Glomerular endothelial cell (primary cell): ENCODE measurements at places on chromosomes 4 and X. TPM values are rescaled to one million over a fixed set of nuclear protein-coding genes. Genes with fewer than 3 reads are reported as not detected.

The RIBC1 gene
- 2.3 TPM in 1 of 2 replicates, not detected in the other for total RNA-seq

The ADH1C gene
- not detected in 2 replicates for total RNA-seq

The GSX2 gene
- total RNA-seq = not detected in 2 replicates

The MTMR8 gene
- 0.10 and 0.82 TPM in 2 replicates for total RNA-seq

The SOWAHB gene
- 0.82 TPM in 1 of 2 replicates, not detected in the other for total RNA-seq

The HSFX3 gene
- total RNA-seq = not detected in 2 replicates

The CYSLTR1 gene
- 0.19 and 0.64 TPM in 2 replicates for total RNA-seq

The HS6ST2 gene
- 0.78 and 0.82 TPM in 2 replicates for total RNA-seq

The GAGE2A gene
- not detected in 2 replicates for total RNA-seq

The ARHGAP36 gene
- not detected in 2 replicates for total RNA-seq

The HDAC6 gene
- total RNA-seq = 31.9 and 57.1 TPM in 2 replicates

The STARD8 gene
- 7.5 and 12.7 TPM in 2 replicates for total RNA-seq

The OTC gene
- total RNA-seq = not detected in 2 replicates

The SHROOM3 gene
- 3.8 and 9.5 TPM in 2 replicates for total RNA-seq

The SYP gene
- total RNA-seq = 0.18 TPM in 1 of 2 replicates, not detected in the other

The NEUROG2 gene
- total RNA-seq = not detected in 2 replicates

The F11 gene
- total RNA-seq = not detected in 2 replicates

The CT55 gene
- total RNA-seq = not detected in 2 replicates

The TIMP1 gene
- total RNA-seq = 126 and 179 TPM in 2 replicates

The PLP1 gene
- not detected in 2 replicates for total RNA-seq

The EGF gene
- 0.10 and 0.41 TPM in 2 replicates for total RNA-seq

The DUX4 gene
- total RNA-seq = not detected in 2 replicates

The TMSB15B gene
- total RNA-seq = 1.5 and 10.2 TPM in 2 replicates

The ZNF732 gene
- 0.05 and 1.1 TPM in 2 replicates for total RNA-seq

The PARM1 gene
- 0.06 and 0.24 TPM in 2 replicates for total RNA-seq

The KIF4A gene
- total RNA-seq = 4.5 and 6.3 TPM in 2 replicates

The SOX3 gene
- not detected in 2 replicates for total RNA-seq

The SPP1 gene
- 6.7 and 33.4 TPM in 2 replicates for total RNA-seq

The ZDHHC15 gene
- not detected in 2 replicates for total RNA-seq

The SCD5 gene
- total RNA-seq = 28.4 and 35.8 TPM in 2 replicates

The IKBKG gene
- total RNA-seq = 13.5 and 18.8 TPM in 2 replicates

The FHDC1 gene
- total RNA-seq = 0.24 and 0.88 TPM in 2 replicates

The RNF128 gene
- 0.47 and 1.1 TPM in 2 replicates for total RNA-seq

The XG gene
- total RNA-seq = 0.05 TPM in 1 of 2 replicates, not detected in the other

The FRMPD4 gene
- total RNA-seq = not detected in 2 replicates

The IDUA gene
- 32.3 and 47.9 TPM in 2 replicates for total RNA-seq

The GPR173 gene
- 2.4 and 5.5 TPM in 2 replicates for total RNA-seq

The SEPSECS gene
- total RNA-seq = 4.8 and 5.8 TPM in 2 replicates

The SYN1 gene
- total RNA-seq = 0.15 and 0.88 TPM in 2 replicates
